ENCODE measurements at places on chromosomes 3 and 15.

GRCh38 chr3:58308728-58309127, 2.4 kb downstream of the HTD2 start:
- no peak for DNase-seq

DNA sequence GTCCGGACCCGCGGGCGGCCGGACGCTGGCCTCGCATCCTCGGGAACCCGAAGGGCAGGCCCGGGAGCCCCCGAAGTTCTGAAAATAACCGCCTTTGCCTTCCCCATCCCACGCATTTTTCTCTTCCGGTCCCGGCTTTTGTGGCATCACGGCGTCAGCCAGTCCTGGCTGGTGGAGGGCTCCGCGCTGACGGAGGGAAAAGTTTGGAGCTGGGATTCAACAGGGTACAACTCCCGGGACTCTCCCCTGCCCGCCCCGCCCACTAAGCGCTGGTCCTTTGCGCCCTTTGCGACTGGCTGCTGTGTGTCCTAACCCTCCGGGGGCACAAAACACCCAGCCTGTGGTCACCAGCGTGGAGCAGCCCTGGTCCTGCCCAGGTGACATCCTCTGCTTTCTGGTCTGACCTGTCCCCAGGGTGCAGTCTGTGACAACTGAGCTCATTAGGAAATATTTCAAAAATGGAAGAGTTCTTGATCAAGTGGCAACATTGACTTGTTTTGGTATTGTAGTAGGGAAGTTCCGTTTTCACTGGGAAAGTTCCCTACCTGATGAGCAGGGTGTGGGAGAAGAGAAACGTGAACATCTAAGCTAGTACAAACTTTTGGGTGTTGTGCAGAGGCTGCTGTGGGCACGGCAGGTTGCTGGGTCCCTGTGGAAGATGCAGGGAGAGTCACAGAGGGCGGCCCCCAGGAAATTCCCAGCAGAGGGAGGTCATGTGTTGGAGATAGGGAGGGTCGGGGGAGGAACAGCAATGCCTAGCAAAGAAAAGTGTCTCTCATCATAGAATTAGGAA, 775 bp downstream of the ARNT2 start:
- DNase-seq: no peak

- DNase-seq: no peak
These were observed 486 bp downstream of the LSG1 start for GRCh38 chr3:194671511-194671899.

- no peak for DNase-seq
These were observed 7.6 kb downstream of the ICE2 start for GRCh38 chr15:60471314-60471713.

- DNase-seq: no peak
These were observed 19.2 kb downstream of the BLOC1S6 start for GRCh38 chr15:45606413-45606812.

DNA sequence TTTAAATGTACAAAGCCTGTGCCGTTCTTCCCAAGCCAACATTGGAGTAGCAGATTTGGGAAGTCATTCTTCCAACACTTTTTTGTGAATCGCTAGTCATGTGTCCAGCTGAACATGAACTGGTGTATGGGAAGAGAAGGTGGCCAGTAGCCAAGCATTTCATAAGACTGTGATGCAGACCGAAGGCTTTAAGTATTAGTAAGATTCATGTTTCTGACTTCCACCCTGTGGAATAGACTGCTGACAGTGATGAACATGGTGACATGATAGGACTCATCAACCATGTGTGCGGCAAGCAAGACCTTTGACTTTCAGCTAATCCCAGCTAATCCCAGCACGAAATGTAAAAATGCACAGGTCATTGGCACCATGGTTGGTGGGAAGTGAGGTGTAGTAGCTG, 48.3 kb upstream of the THSD4 start:
- DNase-seq: no peak

- no peak for DNase-seq
These were observed 15.7 kb downstream of the OR5H15 start for GRCh38 chr3:98182196-98182595.

Measured in liver (tissue), 10 donors.